Upper lobe of right lung (tissue), 1 donor: ENCODE measurements at places on chromosomes 6 and 20. TPM values are rescaled to one million over a fixed set of nuclear protein-coding genes. Genes with fewer than 3 reads are reported as not detected.
A peak's percentile ranks its signal among the peaks of the same experiment; 100 is the strongest.

DNA sequence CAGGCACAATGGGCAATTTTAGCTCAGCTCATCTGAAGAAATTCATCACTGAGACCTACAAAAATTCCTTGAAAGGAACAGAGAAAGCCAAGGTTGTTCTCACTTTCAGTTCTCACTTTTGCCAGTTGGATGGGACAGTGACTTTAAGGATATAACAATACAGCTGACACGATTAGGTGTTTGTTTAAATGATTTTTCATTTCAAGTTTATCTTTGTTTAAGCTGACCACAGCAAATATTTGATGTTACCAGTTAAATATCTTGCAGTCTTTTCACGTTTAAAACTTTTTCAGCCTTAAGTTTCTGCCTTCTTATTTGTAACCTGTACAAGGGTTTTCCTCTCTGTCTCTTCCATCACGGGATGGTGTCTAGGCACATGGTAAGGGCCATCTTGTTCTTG is 93.6 kb downstream of the PLCB1 start:
- DNase-seq, result no peak

DNA sequence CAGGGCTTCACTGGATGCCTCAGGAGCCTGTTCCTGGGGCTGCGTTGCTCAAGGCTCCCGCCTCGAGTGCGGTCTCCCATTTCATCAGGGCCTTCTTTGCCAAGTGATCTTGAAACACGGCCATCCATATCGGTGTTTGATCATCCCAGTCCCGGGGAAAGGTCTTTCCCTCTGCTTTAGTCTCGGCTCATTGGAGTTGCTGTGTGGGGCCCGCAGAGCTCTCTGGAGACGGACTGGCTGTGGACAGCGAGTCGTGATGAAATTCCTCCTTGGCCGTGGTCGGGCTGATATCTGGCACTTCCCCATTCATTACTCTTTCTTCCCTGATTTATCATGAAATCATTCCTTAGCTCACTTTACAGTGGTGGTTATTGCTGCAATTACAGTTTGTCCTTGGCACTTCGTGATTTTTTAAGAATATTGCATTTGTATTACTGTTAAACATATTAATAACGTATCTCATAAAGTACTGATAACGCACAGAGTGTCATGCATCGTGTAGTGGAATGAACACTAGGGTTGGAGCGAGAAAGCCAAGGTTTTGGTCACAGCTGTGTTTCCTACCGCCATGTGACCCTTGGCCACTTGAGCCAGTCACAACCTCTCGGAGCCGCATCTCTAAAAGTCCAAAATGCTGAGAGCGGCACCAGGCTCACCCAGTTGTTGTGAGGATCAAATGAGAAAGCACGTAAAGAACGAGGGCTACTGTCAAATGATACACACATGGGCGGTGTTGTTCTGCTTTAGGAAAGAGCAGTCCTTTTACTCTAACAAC is 71.8 kb downstream of the MTHFD1L start:
- no peak for DNase-seq

Gene TTK
- total RNA-seq, result 0.55 TPM

GRCh38 chr6:35426074-35426473 is 26.1 kb upstream of the FANCE start:
- peak; percentile 74 for DNase-seq

- DNase-seq, result no peak
Observed at GRCh38 chr6:37308069-37308815, 45.5 kb upstream of the RNF8 start.

Gene EYA4
- total RNA-seq, result 6.0 TPM

GRCh38 chr6:160177220-160177619 is 55.6 kb downstream of the SLC22A1 start:
- DNase-seq, result no peak

Gene MMP24
- 13.0 TPM for total RNA-seq

- DNase-seq, result no peak
Observed at GRCh38 chr20:61638802-61639585, 386.9 kb downstream of the CDH4 start.

- no peak for DNase-seq
Observed at GRCh38 chr6:27791182-27791943, 120.8 kb downstream of the OR2B2 start.

- no peak for DNase-seq
Observed at GRCh38 chr20:11677428-11677827, 240.3 kb upstream of the BTBD3 start.

DNA sequence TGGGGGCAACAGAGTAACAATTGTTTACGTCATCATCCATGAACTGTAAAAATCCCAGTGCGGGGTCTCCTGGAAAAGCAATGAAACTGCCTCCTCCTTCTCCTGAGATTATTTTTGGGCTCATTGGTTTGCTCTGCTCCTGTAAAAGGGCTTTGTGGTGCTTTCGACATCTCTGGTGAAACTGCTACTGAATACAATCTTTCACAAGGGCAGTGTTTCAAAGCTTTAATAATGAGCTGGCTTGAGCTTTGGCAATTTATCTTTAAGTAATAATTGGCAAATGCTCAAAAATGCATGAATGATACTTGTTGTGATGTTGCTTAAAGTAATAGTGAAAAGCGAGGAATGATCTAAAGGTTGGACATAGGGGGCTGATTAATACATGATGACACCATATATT is 43.5 kb upstream of the ENPP1 start:
- no peak for DNase-seq
